ENCODE measurements at places on chromosomes 2 and 18. TPM values are rescaled to one million over a fixed set of nuclear protein-coding genes. Genes with fewer than 3 reads are reported as not detected.

DNA sequence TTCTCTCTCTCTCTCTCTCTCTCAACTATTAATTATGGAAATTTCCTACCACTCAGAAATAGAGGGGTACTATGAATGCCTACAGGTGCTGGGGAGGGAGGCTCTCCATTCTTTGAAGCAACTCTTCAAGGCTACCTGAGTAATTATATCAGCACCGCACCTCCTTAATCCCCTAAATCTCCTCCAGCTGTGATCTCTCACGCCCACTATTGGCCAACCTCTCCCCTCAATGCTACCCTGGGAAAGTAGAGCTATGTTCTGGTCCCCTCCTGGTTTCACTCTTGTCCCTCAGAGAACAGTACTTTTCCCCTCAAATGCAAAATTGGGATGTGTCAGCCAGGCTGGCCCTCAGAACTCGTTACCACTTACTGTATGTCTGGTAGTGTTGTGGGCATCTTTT is 1.6 kb downstream of the MOCOS start:
- DNase-seq, result no peak

DNA sequence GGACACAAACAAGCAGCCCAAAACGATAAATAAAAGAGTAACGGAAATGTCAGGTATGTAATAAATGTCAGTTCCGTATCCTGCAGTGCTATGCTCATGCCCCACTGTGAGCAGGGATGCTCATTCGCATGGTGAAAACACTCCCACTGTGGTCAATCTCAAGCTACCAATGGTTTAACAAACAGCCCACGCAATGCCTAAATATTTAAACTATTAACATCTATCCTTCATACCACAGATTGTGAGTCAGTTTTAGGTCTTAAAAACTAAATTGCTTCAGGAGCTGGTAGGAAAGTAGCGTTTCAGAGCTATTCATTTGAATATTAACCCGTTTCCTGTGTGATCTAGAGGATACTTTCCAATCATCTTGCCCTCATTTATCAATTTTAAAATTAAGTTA is 207.4 kb downstream of the TCF4 start:
- DNase-seq, result no peak

DNA sequence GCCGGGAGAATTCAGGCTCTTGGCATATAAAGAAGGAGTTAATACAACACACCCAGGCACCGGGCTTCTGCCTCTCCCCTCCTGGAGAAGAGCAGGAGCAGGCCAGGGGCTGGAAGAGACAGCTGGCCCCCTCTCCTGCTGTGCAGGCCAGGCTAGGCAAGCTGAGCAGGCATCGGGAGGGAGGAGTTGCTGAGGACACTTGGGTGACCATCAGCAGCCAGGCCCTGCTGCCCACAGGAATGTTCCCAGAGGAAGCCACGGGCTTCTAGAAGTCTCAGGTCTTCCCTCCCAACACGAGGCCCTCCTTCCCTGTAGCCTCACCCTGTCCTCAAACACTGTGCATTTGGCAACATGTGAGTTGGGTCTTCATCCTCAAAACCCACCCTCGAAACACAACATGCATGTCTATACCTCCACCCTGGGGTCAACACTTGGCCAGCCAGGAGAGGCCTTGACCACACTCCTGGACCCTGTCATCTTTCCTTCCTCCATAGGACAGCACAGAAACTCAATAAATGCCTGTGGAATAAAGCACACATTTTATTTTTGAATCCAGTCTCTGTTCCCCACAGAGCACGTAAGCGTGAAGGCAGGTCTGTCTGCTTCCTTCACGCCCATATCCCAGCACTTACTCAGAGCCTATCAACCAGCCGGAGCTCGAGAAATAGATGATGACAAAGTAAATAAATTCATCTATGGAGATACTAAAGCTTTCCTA is 433.8 kb upstream of the ID2 start:
- no peak for DNase-seq

DNA sequence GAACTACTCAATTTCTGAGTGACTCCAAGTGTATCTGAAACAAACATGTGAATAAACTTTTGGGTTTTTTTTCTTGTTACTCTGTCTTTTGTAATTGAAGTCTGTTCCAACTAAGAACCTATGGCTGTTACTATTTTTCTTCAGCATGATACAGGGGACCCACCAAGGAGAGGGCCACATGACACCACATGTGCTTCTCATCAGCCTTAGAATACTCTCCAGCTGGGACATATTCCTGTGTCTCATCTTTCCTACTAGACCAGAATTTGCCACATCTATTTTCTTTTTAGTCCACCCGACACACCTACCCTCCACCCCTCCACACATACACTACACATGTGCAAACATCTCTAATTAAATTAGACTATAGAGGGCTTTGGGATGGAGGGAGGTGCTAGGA is 191.7 kb upstream of the NDUFV2 start:
- no peak for DNase-seq

DNA sequence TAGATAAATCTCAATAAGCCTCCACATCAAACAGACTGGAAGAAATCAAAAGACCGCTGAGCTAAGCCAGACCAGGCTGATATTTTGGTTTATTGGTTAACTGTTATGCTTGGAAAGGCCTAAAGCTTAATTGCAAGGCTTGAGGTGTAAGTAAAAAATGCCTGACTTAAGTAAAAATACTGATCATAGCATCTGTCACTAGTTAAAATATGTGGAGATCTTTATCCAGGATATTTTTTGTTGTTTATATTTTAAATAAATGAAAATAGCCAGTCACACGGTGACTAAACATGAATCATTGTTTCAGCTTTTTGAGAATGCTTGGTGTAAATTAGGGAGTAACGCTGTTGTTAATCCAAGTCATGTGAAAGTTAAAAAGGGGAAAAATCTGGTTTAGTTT is 127.9 kb downstream of the THADA start:
- no peak for DNase-seq

DNA sequence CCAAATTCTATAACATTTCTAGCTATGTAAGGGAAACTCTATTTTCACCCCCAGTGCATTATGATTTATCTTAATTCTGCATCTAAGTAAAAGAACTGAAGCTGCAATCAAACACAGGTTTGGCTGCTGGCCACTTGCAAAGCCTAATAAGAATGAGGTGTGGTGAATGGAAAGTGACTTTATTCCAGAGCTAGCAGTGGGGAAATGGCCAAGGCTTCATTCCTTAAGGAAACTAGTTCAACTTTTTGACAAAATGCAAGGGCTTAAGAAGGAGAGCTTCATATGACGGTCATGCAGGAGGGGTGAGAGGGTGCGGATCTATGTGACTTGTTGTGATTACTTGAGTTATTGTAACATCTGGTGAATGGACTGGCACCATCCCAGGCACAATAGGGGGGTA is 1802.0 kb downstream of the SUCLG1 start:
- no peak for DNase-seq

DNA sequence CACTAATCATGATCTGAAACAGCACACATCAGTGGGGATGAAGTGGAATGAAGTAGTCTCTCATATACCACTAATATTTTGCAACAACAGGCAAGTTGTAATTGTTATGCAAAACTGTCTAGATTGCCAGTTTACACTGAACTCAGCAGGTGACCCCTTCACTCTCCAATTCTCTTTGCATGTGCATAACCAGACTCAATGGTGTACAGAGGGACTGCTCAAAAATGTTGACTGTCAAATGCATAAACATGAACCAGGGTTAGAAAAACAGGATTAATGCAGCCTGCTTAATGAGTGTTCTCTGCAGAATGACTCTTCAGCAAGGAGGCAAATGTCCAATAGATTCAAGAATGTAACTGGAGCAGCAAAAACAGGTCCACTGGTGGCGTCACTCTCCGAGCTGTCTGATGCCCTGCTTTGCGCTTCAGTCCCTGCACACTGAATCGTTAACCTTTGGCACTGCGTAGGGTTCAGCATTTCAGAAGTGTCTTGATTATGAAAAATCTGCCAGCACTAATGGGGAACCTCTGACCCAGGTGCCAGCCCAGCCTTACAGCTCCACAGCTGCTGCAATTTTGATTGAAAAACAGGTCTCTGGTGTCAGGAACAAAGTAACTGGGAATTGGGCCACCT is 209.3 kb downstream of the TDRD15 start:
- DNase-seq, result no peak

DNA sequence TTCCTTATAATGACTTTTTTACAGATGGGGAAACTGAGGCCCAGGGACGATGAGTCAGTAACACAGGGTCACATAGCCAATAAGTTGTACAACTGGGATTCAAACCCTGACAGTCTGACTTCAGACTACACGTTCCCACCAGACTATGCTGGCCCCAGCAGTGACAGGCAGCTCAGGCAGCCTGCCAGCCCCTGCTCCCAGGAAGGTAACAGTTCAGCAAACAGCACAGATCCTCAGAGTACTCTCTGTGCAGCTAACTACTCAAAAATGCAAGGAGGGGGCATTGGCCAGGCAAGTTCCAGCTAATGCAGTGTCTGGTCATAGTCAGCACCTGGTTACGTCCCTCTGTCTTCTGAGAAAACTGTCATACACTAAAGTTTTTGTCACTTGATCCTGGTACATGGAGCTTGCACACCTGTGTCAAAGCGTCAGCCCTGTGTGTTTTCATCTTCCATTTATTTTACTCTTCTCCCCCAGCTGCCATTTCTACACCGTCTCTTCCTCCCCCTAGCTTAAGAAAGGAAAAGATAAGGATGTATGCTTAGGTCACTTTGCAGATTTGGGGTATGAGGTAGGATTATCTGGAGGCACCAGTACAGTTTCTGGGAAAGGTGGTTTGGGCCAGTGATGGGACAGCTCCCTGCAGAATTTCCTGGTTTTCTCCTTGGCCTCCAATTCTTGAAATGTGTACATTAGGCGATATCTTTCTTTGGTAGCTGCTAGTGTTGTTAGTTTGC is 4.5 kb downstream of the SMARCAL1 start:
- DNase-seq, result no peak

DNA sequence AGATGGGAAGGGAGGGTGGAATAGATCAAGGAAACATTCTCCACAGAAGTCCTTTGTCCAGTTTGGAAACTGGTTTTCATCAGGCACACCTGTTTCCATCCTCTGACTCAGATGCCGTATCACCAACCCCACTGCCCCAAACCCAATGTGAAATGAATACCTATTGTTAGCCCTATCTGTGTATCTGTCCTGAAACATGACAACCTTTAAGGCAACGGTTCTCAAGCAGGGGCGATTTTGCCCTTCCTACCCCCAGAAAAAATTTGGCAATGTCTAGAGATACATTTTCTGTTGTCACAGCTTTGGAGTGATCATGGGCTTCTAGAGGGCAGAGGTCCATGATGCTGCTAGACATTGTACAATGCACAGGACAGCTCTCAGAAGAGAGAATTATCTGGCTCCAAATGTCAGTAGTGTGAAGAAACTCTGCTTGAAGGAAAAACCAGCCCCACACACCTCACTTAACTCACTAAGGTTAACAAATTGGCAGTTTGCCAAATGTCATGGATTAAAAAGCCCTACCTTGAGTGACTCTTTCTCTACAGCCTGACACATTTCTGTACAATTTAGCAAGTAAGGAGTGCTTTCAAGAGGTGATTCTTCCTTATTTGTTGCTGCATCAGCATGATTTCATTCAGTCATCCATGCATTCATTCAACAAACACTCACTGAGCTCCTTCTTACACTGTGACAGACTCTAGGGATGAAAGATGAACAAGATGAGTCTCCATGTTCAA is 3.4 kb downstream of the SCTR start:
- DNase-seq, result no peak

GRCh38 chr2:150531591-150531990 is 44.1 kb upstream of the RND3 start:
- DNase-seq, result no peak

- no peak for DNase-seq
These were observed 27.9 kb upstream of the LPIN2 start for GRCh38 chr18:3040881-3041280.

GRCh38 chr2:181462033-181462432 is 4.8 kb downstream of the ITGA4 start:
- no peak for DNase-seq

- DNase-seq, result no peak
These were observed 8.4 kb upstream of the NPPC start for GRCh38 chr2:231934441-231935206.

DNA sequence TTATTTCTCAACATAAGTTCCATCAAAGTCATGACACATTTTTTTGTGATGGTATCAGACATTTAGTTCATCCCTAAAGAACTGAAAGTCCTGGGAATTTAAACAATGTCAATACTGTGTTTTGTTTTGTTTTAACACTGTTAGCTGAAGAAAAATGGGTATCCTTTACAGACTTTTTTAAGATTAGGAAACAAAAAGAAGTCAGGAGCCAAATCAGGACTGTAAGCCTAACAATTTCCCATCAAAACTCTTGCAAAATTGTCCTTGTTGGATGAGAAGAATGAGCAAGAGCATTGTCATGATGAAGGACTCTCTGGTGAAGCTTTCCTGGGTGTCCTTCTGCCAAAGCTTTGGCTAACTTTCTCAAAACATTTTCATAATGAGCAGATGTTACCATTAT is 69.4 kb downstream of the SRD5A2 start:
- no peak for DNase-seq

GRCh38 chr2:172065111-172065510 is 20.2 kb upstream of the DLX1 start:
- DNase-seq, result no peak

DNA sequence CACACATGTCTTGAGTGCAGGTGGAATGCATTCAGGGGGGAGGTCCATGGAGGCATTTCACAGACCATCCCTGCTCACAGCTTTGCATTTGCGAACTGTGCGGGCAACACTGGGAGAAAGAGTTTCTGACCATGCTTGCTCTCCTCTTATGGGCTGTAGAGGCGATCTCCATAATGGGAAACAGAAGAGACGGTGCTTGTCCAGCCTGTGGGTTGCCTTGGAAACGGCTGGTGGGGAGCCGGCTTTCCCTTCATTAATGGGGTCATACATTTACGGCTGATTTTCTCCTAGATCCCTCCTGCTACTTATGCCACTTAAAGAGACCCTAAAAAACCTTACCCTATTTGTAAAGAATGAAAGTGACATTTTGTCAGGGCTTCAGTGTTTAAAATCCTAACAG is 147.4 kb downstream of the SOX11 start:
- no peak for DNase-seq

DNA sequence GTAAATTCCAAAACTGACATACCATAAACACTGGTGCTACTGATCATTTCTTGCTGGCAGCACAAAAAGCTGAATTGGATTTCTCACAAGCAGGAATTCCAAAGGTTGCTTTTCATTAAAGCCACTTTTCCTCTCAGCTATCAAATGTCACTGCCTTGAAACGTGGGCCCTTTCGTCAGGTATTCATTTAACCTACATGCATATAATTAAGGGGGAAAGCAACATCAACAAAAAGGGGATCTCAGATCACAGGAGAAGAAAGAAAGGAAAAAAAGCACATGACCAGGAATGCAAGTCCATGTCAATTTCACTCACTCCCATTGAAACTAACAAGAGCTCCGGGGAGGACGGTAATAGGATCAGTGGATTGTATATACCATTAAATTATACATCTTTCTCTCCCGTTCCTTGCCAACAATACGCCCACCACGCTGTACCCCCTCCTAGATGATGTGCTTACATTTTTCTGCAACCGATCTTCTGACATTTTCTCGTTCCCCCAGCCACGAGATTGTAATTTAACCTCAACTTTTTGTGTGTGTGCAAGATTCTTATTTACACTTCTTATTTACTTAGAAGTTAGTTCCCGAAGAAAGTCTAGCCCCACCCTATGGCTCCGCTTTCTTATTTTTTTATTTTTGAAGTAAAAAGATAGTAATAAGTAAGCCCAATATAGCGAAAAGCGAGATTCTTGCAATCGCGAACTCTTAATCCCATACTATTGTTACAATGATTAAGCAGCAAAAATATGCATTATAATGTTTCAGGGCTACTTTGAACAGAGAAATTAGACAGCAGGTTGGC is 725 bp downstream of the FIGN start:
- DNase-seq, result no peak

The IL18RAP gene
- total RNA-seq, result 203 TPM

The CRYGC gene
- total RNA-seq, result not detected

The CRACDL gene
- total RNA-seq, result 0.09 TPM

The CABYR gene
- not detected for total RNA-seq

All from natural killer cell (primary cell).